ENCODE measurements at places on chromosomes 5 and 9. TPM values are rescaled to one million over a fixed set of nuclear protein-coding genes. Genes with fewer than 3 reads are reported as not detected.

PHYHD1 gene
- 32.2 TPM for total RNA-seq

PTGS1 gene
- 15.7 TPM for total RNA-seq

SPINK6 gene
- not detected for total RNA-seq

SH3TC2 gene
- 12.7 TPM for total RNA-seq

LCN2 gene
- total RNA-seq: not detected

Data from heart left ventricle (tissue), 16 donors.